ENCODE measurements at places on chromosomes 2 and 18.

DNA sequence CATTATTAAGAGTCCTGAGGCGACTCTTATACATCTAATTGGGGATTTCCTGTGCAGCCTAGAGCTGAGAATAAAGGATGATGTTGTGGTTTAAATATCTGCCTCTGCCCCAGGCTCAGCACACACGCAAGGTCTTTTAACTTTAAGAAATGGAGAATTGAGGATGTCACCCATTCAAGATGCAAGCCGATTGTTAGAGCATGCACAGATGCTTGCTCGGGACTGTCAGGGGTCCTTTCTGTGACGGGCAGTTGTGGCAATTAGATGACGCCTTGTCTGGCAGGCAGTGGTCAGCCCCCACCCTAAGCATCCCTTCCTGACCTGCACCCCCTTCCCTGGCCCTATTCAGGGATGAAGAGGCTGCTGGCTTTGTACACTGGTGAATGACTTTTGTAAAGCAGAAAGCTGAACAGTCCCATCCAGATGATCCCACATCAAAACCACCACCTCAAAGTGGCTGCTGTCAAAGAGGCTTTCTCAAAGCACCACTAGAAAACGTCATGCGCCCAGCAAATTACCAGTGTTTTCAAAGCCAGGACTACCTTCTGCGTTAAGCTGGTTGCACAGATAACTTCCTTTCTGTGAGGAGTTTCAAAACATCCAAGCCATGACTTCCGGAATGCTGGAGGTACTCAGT, 23.7 kb downstream of the FAM178B start:
- DNase-seq, result no peak

GRCh38 chr2:13819896-13820295, 812.6 kb upstream of the LRATD1 start:
- DNase-seq, result no peak

- no peak for DNase-seq
Measured at GRCh38 chr2:69196327-69197117, 183.5 kb downstream of the ANTXR1 start.

GRCh38 chr2:8304821-8305766, 376.8 kb upstream of the ID2 start:
- no peak for DNase-seq
